Panc1 (cell line): ENCODE measurements at places on chromosomes 5 and 9. TPM values are rescaled to one million over a fixed set of nuclear protein-coding genes. Genes with fewer than 3 reads are reported as not detected.

DNA sequence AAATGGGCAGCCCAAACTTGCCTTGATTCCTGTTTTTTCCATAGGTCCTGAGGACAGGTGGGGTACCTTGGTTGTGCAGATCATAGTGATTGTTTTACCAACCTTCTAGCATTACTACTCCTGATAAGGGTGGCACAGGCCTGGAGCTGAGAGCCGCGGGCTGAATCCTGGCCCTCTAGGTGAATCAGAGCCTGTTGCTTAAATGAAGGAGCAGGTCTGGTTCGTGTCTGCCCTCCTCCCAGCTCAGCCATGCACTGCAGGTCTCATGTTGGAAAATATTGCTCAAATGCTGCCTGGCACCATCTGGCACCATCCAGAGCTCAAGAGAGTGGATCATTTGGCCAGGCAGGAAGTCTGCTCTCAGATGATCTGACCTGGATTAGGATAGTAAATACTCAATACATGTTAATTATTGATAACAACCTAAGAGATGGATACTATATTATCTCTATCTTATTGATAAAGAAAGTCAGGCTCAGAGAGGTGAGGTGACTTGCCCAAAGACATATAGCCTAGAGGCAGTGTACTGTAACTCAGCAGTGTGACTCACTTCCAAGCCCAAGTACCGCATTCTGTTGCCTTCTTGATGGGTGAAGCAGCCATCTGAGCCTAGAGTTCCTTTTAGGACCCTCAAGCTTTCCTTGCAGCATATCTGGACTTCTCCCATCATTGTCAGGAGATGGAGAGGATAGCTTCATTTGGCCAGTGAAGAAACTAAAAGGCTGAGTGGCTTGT, 104.3 kb upstream of the PITX1 start:
- DNase-seq = no peak

CDKN2B gene
- 0.05 TPM for total RNA-seq

DNA sequence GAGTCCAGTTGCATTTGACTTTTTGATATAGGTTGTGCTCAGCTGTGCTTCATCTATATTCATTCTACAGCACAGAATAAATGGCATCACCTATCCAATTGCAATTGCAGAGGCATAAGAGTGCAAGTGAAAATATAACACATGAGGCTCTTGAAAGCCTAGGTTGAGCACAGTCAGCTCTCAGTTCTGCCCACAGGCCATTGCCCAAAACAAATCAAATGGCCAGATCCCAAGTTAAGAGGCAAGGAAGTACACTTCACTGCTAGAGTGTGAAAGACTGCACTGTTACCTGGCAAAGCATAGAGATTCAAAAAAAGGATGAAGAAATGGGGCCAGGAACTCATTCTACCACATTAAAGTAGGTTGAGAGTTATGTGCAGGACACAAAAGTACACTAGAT, 305.5 kb upstream of the SEMA6A start:
- DNase-seq = no peak

DNA sequence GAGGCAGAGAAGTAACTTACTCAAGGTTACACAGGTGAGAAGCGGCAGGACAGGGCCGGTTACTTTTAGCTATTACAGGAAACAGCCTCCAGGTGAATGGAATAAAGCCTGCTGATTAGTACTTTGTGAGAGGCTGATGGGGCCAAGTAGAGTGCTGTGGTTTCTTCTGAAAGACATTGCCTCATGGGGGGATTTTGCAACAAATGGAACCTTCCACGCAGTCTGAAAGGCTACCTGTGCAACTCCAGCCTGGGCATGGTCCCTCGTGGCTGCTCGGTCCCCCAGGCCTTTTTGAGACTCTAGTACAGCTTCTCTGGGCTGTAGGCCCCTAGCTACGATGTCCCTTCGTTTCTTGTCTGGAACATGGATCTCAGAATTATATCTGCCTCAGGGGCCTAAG, 2.0 kb downstream of the TMEM268 start:
- DNase-seq = no peak

GRCh38 chr5:129460936-129461710, 1.0 kb downstream of the ADAMTS19 start:
- no peak for DNase-seq

- DNase-seq = peak; percentile 97
Measured at GRCh38 chr5:657570-657969, 35.6 kb downstream of the TPPP start.

GRCh38 chr9:84990416-84990815, 320.9 kb downstream of the NTRK2 start:
- no peak for DNase-seq

GRCh38 chr9:123408313-123409262, 52.6 kb downstream of the CRB2 start:
- no peak for DNase-seq

DNA sequence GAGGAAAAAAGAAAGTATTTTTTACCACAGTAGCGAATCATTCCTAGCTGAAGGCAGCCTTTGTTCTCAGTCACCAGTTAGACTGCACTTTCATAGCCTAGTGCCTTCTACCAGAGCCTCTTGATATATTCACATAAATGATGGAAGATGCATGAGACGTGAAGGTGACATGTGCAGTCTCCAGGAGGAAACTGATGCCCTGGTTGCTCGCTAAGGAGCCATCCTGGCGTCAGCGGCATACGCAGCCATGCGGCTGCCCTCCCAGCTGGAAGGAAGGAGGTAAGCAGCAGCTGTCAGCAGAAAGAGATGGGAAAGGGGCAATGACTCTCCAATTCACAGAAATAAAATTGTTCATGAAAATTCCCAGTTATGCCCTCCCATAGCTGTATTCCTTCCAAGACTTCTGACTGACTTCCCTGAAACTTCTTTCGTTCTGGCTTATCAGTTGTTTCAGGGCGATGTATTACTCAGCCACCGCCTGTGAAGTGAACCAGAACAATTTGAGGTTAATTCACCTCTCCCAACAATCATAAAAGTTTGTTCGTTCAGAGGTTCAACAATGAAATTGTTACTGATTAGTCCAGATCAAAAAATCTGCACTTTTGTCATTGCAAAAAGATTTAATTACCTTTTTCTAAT, 331.2 kb downstream of the NR2F1-AS1 start:
- no peak for DNase-seq

SPATA31D4 gene
- not detected for total RNA-seq

GRCh38 chr5:138635265-138635664, 60.1 kb upstream of the HSPA9 start:
- no peak for DNase-seq

DNA sequence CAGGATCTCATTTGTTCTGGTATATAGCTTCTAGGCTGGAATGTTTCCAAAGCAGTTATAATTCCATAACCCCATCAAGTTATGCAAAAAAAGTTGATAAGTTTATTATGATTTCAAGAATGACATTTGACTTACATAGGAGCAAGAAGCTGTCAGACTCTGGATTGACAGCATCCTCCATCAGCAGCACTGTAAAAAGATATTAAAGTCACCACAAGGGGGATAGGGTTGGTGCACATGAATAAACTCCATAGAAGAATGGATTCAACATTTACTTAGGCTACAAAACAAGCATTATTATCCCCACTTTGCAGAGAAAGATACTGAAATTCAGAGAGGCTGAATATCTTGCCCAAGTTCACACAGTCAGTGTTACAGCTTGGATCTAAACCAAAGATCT, 208.9 kb upstream of the SLC30A5 start:
- DNase-seq = no peak

GFI1B gene
- 0.08 TPM for total RNA-seq

GRCh38 chr5:107247427-107247826, 423.3 kb downstream of the EFNA5 start:
- DNase-seq = no peak

MYMK gene
- total RNA-seq = not detected

KCNMB1 gene
- total RNA-seq = not detected

GRCh38 chr9:95182854-95183563, 134.5 kb downstream of the FANCC start:
- DNase-seq = no peak

DNA sequence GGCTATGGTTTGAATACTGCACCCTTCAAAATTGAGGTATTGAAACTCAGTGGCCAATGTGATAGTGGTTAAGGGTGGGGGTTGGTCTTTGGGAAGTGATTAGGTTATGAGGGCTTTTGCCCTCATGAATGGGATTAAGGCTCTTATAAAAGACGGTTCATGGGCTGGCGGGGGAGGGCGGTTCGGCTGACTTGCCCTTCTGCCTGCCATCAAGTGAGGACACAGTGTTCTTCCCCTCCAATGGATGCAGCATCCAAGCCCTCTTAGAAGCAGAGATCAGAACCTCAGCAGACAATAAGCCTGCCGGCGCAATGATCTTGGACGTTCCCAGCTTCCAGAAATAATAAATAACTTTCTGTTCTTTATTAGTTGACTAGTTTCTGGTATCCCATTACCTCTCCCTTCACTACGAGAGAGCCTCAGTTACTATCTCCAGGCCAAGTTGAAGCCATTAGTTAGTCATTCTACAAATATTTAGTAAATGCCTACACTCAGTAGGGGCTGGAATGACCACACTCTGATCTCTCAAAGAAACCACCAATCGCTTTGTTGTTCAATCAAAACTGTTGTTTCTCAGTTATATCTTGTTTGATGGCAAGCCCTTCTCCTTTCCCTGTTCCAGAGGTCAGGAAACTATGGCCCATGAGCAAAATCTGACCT, 219.3 kb downstream of the TSSK1B start:
- no peak for DNase-seq

DNA sequence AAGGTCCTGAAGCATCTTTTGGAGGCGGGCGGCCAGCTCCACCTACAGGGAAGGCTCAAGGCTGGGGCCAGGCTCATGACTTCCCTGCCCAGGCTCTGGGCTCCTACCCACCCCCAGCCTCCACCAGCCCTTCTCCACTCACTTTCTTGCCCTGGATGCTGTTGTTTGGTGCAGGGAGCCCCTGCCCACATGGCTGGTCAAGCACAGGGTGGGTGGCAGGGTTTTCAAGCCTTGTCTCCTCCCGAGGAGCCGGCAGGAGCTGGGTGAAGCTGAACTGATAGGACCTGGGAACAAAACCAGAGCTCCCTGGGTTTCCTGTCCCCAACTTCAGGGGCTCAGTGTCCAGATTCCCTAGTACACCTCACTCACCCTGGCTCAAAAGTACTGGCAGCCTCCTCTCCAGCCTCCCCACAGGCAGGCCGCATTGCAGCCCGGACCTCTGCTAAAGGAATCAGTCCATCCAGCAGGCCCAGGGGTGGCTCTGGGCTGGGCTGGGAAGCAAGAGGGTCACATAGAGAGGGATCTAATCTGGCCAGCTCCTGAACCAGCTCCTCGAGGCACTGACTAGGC, 6.9 kb downstream of the SHROOM1 start:
- DNase-seq = no peak

CCDC69 gene
- 2.1 TPM for total RNA-seq

- DNase-seq = no peak
Measured at GRCh38 chr5:78795757-78796156, 147.2 kb upstream of the LHFPL2 start.

GRCh38 chr5:96384353-96384752, 48.7 kb downstream of the PCSK1 start:
- DNase-seq = peak; percentile 86

SHB gene
- total RNA-seq = 59.9 TPM

- DNase-seq = no peak
Measured at GRCh38 chr5:147911427-147911826, 5.1 kb upstream of the C5orf46 start.

- DNase-seq = no peak
Measured at GRCh38 chr9:131968632-131969031, 111.0 kb downstream of the MED27 start.

DNA sequence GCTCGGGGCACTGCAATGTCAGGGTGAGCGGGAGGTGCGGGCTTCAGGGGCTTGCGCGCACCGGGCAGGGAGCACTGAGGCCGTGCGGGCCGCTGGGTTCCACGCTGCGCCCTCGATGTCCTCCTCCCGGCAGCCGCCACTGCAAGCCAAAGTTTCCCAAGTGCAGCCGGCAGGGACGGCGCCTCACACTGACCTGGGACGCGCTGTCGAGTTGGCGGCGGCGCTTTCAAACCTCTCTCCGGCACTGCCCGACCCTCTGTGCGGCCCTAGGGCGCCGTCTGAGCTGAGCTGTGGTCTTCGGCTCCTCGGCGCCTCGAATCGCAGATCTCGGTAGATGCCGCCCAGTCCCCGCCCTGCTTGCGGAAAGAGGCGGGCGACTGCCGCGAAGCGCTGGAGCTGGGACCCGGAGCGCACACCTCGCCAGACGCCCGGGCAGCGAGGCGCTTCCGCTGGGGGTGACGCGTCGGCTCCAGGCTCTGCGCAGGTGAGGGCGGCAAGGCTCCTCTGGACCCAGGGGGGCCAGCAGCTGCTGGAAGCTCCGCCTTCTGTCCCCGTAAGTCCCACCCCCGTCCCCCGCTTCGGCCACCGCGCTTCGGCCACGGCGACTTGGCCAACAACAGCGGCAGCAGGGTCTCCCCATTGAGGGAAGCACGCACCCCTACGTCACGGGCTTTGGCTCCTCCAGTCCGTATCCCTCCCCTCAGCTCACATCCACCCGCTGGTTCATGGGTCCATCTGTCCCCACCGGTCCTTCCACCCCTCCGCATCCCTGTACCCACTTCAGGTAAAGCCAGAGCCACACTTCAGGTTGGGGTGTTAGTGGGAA, at the start of gene ANKRD34B:
Gene ANKRD34B (minus strand): TSS at position 320 of the 826 bp plus-strand sequence. CDS start 10,261 bp downstream, outside the sequence.
- no peak for DNase-seq

- DNase-seq = no peak
Measured at GRCh38 chr9:70257991-70258691, 637 bp upstream of the SMC5 start.

DNA sequence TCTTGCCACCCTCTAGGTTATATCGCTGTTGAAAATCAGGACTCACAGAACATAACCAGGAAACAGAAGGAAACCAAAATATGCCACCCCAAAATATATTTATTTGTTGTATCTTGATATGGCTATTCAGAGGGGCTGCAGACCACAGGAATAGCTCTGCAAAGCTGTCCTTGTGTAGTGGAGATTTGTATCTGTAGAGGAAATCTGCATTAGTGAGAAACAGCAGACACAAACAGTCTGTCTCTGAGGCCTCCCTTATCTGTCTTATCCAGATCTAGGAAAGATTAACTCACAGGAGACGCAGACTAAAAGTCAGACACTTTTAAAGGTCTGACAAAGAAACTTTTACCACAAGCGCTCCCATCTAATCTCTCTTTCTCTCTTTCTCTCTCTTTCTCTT, 54.1 kb upstream of the CEMIP2 start:
- DNase-seq = no peak

SLC6A19 gene
- 0.23 TPM for total RNA-seq

- DNase-seq = no peak
Measured at GRCh38 chr9:109715344-109715743, 64.7 kb upstream of the PALM2AKAP2 start.

BTNL3 gene
- total RNA-seq = not detected

GPX8 gene
- total RNA-seq = 24.8 TPM

- DNase-seq = no peak
Measured at GRCh38 chr5:1293416-1294205, 1.3 kb downstream of the TERT start.

GRCh38 chr5:148902478-148902877, 76.1 kb downstream of the ADRB2 start:
- no peak for DNase-seq
